Stimulated activated CD8-positive, alpha-beta memory T cell treated with anti-CD3 and anti-CD28 coated beads, Interleukin-4, amount 100 ng/mL, for 24 hours (primary cell): ENCODE measurements at places on chromosomes 2 and 18.

- DNase-seq = no peak
These were observed 523.3 kb downstream of the CMPK2 start for GRCh38 chr2:6342273-6342920.

DNA sequence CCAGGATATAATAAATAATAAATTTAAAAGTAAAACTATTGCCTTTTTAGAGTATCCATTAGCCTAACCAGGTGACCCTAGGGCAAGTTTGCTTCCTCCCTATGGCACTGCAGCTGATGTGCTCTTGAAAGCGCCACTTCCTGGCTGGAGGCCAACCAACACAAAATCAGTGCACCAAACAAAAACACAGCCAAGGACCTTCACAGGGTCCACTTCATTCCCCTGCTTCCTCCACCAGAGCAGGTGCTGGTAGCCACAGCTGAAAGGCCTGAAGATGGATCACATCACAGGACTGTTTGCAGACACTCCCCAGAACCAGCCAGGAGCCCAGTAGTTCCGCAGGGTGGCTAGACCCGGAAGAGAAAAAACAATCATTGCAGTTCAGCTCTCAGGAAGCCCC, 108.8 kb downstream of the TWIST2 start:
- DNase-seq = no peak

DNA sequence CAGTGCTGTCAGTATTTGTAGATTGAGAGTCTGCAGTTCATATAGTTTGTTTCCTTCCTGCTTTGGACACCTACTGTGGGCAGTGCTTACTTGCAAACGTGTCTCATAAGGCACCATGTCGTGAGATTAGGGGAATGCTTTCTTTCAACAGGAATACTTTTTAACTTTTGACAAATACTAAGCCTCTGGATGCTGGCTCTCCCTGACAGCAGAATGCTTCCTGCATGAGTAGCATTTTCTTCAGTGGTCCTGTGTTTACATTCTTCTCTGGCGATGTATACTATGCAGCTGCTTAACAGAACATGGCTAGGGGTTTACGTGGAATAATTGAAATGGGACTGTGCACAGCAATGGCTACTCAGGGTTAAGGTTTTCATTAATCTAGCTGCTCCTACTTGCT, 807.5 kb downstream of the MBD2 start:
- DNase-seq = no peak

DNA sequence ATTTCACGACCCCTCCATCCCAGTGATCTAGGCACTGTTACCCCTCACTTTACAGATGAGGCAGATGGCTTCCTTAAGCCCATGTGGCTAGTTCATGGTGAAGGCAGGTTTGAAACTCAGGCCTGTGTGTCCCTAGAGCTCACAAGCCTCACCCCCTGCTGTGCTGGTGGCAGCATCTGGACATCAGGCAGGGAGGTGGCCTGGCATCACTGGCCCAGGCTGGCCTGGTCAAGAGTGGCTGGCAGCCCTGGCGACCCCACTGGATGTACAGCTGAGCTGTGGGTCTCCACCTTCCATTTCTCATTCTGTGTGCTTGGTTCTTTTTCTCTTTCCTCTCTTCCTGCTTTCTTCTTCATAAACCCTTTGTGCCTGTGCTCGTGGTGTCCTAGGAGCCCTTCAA, 56.3 kb downstream of the BOLA3 start:
- no peak for DNase-seq

GRCh38 chr2:140650825-140651224, 1480.0 kb downstream of the LRP1B start:
- no peak for DNase-seq

GRCh38 chr2:161843936-161844335, 219.7 kb downstream of the SLC4A10 start:
- no peak for DNase-seq

GRCh38 chr2:53821810-53822209, 35.0 kb downstream of the ERLEC1 start:
- no peak for DNase-seq

DNA sequence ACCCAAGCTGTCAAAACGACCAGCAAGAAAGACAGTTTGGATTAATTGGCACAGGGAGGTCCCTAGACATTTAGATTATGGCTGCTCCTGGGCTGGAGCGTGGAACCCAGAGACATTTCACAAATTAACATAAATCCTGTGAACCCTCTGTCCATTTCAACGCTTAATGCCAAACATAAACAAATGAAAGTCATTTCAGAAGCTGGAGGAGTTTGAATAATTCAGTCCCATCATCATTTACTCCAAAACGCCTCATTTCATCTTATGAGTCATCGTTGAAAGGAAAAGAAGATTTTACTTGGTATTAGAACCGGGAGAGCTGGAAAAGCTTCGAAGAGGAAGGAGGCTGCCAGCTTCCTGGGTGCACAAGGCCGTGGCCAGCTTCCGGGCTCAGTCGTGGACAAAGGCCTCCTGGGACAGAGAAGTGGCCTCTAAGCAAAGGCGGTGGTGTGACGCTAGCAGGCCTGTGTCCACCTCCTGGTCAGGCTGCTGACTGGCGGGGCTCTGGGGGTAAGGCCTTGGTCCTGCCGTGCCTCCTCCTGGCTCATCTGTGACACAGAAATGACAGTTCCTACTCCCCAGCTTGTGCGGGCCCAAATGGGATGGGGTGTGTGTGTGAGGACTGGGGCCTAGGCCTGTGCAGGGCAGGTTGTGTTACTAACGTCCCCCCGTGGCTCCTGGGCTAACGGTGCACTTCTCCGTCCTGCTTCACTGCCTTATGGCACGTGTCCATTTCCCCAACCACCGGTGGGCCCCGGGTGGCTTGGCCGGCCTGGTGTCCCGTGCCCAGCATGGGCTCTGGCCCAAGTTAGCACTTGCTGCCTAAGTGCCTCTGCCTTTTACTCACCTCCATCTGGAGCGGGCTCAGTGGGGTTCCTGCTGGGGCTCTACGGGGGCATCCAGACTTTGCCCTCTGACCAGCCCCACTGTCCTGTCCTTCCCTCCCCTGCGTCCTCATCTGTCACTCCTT, 71.6 kb downstream of the RRM2 start:
- no peak for DNase-seq

- DNase-seq = no peak
These were observed 232.3 kb downstream of the MREG start for GRCh38 chr2:215780907-215781685.

DNA sequence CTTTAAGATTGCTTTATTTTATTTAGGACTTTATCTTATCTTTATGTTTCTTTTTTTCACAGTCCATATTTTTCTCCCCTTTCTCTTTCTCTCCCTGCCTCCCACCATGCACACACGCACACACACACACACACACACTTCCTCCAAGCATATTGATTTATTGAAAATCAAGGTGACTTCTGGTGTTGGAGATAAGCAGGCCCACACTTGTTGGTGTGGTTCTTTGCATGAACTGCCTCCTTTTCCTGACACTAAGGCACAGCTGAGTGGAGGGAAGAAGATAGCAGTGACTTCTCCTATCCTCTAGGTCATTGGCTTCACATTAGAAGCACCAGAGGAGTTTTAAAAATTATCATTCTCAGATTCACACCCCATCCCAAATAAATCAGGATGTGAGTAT, 18.0 kb downstream of the TBR1 start:
- no peak for DNase-seq

GRCh38 chr18:51998066-51998465, 341.9 kb upstream of the DCC start:
- DNase-seq = no peak

GRCh38 chr18:45588376-45589355, 26.6 kb upstream of the SLC14A2 start:
- no peak for DNase-seq

DNA sequence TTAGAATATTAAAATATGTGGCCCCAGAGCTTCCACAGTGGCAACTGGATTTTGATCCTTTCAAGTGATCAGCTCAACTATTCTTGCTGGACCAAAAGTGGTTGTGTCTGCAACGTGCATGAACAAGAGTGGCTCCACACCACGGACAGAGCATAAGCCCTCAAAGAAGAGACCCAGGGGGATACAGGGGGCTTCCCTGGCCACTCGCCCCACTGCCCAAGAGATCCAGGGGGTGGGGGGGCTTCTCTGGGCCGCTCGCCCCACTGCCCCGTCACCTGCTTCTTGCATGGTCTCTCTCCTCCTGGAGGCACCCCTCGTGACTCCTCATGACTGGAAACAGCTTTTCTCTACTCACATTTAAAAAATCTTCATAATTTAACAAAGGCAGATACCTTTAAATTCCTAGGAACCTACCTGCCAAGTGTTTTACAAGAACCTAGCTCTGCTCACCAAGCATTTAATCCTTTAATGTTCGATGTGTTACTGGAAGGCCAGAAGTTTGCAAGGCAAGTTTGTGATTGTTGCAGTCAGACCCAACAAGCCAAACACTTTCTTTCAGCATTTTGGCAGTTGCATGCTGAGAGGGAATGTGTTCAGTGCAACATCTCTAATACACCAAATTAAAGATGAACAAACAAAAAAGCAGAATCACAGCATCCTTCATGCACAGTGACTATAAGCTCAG, 174.3 kb downstream of the BCL2 start:
- DNase-seq = no peak

GRCh38 chr2:182509216-182509615, 82.4 kb upstream of the PDE1A start:
- no peak for DNase-seq

GRCh38 chr2:178258916-178259315, 64.6 kb downstream of the OSBPL6 start:
- DNase-seq = no peak

DNA sequence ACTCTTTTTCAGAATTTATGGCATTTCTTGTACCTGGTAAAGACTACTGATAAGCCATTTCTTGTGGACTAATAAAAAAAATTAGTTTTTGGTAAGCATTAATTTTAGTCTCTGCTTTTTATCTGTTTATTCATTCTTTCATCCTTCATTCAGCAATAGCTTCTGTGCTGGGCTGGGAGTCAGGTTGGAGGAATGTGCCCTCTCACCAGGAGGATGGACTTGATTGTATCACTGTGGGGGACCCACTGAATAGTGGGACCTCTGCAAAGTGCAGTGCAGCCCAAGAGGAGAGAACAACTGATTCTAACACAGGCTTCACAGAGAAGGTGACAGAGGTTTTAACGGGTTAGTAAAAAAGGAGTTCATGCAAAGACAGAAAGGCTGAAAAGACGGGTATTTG, 39.1 kb downstream of the CDC42EP3 start:
- no peak for DNase-seq

GRCh38 chr2:65605743-65606058, 173.3 kb upstream of the SPRED2 start:
- DNase-seq = no peak

GRCh38 chr2:11427224-11427623, 38.7 kb downstream of the E2F6 start:
- no peak for DNase-seq

GRCh38 chr2:174383796-174384195, 11.7 kb upstream of the SCRN3 start:
- no peak for DNase-seq

DNA sequence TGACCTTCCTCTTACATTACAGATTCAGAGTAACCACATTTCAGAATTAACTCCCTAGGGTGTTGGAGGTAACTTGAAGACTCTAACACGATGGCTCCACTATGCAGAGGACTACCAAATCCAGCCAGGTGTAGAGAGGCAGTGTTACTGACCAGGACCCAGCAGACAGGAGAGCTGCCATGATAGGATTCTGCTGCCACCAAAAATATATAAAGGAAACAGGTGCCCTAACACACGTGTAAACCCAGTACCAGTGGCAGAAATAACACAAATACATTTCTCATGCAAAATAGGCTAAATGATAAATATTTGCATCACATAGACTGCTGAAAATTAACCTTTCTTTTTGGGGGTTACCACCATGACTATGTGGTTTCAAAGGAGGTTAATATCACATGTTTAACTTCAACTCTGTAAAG, 7.0 kb downstream of the ZBTB14 start:
- no peak for DNase-seq
